ENCODE measurements at places on chromosomes 3 and 15.
A peak's percentile ranks its signal among the peaks of the same experiment; 100 is the strongest.

- no peak for DNase-seq
These were observed 1.5 kb downstream of the NICN1 start for GRCh38 chr3:49427586-49427985.

DNA sequence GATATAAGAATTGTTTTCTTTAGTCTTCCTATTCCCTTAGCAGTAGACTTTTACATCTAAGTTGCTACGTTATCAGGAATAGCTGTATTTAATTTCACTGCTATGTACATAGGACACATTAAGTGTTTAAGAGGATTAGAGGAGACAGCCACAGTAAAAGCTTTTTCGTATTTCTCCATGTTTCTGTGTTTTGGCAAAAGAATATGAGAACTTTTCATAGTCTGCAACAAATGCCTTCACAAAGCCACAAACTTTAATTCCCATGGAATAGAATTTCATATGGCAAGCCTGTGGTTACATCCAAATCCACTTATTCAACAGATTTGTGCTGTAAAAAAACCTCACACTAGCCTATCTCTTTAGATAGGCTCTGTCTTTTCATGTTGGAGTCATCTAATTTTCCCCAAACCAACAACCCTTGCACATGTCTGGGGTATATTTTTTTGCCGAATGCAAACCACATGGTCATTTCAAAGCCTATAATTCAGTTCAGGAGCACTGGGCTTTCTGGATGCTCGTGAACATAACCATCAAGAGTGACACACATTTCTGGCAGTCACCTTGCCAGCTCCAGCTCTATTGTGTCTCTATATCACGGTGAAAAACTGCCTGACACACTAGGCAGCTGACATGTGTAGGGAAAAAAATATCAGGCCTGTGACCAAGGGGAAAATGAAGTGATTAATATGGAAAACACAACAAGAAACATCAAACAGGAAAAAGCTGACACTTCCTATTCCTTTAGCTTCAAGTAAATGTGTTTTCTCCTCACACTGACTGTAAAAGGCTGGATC is 19.2 kb downstream of the PLD1 start:
- DNase-seq = no peak

DNA sequence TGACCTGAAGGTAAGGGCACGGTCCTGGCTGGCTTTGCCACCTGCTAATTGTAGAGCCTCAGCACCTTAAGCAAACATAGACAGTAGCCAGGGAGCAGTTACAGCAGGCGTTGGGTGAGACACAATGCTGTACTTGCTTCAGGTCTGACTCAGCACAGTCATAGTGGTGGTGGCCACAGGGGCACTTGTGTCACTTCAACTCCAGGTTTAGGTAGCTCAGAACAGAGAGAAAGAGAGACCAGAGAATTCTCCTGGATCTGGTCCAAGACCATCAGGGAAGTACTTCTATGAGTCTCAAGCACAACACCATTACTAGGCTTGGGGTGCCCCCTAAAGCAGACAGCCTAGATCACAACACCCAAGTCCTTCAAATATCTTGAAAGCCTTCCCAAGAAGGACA is 204.4 kb downstream of the OTOL1 start:
- no peak for DNase-seq

DNA sequence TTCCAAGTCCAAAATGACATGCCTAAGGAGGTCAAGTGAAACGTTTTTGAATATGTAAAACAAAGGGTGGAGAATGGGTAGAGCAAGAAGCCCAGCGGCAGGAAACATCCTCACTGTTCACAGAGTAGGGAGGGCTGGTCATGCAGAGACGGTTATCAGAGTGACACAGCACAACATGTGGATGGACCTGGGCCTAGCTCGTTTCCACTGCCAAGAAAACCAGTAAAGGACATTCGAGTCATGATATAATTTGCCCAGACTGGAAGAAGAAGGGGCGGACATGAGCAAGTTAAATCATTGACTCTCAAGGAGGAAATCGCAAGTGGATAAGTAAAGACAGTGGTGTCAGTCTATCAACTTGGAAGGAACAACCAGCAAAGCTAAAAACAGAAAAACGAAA is 89.3 kb downstream of the LRIG1 start:
- peak; percentile 10 for DNase-seq

DNA sequence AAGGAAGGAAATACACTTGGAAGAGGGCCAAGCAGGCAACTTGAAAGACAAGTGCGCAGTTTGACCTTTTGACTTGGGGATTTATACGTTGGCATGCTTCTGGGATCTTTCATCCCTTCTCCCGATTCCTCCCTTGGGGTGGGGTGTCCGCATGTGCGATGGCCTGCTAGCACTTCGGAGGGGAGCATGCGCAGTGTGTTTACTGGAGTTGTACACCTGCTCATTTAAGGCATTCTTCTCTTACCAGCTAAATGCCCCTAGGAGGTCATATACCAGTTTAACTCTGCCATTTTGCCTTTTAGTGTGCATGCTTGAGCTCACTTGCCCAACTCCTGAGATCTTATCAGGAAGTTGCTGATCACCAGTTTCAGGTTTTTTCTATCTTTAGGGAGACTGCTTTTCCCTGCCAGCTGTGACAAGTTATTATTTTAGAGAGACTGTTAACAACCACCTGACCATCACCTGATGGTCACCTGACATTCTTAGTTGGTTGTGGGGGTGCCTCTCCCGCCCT is 63.5 kb downstream of the BFSP2 start:
- no peak for DNase-seq

DNA sequence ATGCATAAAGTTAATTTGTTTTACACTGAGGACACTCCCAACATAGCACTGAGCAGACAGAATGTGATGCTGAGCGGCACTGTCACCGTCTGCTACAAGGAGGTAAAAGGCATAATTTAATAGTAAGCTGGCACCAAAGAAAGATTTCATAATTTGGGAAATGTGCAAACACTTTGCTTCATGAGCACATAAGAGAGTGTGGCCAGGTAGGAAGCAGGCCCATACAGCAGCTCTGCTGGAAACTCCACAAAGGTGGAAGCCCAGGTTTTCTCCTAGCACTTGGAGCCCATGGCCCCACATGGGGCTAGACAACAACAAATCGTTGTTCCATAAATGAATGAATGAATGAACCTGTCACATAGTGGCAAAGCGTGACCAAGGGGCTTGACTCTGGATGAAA is 68.5 kb upstream of the CACNA2D3 start:
- DNase-seq = no peak

GRCh38 chr3:188180114-188180513 is 26.2 kb downstream of the LPP start:
- DNase-seq = no peak

GRCh38 chr15:100670505-100671021 is 68.2 kb downstream of the ASB7 start:
- DNase-seq = no peak

- no peak for DNase-seq
These were observed 391.5 kb downstream of the ERC2 start for GRCh38 chr3:56076746-56077145.

- DNase-seq = no peak
These were observed 53.8 kb downstream of the TM4SF4 start for GRCh38 chr3:149528340-149528650.

GRCh38 chr15:30788595-30788994 is 115.1 kb upstream of the FAN1 start:
- no peak for DNase-seq

- DNase-seq = no peak
These were observed 42.3 kb downstream of the CGNL1 start for GRCh38 chr15:57418635-57419034.

DNA sequence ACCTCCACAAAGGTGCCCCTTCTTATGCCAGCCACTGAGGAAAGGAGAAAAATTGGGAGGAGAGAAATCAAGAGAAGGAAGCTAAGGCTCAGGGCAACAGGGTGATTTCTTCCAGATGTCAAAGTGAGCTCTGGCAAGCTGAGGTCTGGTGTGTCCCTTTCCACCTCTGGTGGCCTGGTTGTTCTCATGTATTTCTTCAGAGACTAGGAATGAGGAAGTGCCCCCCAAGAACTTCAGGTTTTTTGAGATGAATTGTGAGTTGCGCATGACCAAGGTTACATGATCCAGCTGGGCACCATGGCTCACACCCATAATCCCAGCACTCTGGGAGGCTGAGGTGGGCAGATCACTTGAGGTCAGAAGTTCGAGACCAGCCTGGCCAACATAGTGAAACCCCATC is 5.6 kb downstream of the RAB6B start:
- DNase-seq = no peak

DNA sequence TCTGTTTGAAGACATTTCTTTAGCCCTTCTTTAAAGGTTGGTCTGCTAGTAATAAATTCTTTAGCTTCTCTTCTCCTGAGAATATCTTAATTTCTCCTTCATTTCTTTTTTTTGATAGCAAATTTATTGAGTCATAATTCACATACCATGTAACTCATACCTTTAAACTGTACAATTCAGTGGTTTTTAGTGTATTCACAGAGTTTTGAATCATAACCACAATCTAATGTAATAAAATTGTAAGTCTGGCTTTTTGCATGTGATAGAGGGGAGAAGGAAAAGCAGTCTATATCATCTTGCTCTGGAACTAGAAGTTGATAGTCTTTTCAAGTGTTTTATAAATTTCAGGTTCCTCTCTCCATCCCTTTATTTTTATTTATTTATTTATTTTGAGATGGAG is 81.3 kb downstream of the APBA2 start:
- DNase-seq = no peak

DNA sequence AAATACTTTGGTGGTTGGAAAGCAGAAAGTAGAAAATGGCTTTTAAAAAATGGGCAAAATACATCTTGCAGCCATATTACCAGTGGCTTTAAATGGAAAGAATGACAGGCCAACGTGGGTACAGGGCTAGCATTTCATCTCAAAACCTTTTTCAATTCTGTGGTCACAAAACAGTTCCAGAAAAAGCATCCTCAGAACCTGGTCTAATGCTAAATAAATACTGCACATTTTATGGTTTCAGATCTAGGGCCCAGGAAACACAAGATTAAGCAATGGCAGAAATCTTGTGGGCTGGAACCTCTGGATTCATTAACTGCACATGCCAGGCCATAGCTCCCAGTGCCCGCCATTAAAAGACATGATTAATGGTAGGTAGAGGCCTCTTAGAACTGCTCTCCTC is 470.2 kb upstream of the RASGRP1 start:
- DNase-seq = no peak

DNA sequence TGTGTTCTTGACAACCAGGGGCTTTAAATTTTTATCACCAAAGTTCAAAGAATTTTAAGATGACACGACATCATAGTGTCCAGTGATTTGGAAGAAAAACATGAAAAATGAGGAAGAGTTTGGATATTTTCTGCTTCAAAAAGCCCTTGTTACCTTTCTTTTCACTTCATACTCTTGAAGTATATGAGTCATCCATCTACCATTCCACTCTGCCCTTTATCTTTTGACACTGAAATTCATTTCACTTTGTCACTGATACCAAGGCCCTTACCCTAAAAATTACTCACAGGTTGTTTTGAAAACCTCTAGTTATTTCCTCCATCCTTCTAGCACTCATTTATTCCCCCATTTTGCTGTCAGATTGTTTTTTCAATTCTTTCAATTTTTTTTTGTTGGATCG is 42.7 kb downstream of the OR5H15 start:
- DNase-seq = no peak

- DNase-seq = no peak
These were observed 37.9 kb downstream of the NTRK3 start for GRCh38 chr15:88218557-88219221.

DNA sequence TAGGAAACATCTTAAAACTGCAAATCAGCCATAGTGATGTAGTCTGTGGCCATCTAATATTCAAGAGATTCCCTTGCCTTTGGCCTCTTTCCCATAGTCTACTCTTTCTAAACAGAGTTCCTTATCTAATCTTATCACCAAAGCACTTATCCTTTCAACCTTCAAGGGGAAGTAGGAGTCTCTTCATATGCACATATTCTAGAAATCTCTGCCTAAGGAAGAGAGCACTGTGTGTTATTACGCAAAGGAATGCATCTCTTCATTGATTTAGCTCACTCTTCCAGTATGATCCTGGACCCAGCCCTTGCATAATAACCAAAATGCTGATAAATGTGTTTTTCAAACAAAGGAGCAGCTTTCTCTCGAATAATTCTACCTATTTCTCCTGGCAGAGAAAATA is 253.7 kb upstream of the TPRG1 start:
- no peak for DNase-seq

DNA sequence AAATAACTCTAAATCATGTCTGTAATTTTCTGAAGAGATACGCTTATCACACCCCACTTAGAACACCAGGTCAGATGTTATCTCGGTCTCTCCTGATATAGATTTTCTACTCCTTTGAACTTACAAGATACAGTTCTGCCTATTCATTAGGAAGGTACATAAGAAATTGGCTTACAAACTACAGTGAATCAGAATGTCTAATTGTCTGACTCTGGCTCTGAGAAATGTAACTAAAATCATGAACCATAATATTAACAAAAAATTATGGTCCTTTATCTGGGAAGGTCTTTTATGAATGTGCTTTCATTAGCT is 235.2 kb downstream of the SUCLG2 start:
- DNase-seq = no peak

DNA sequence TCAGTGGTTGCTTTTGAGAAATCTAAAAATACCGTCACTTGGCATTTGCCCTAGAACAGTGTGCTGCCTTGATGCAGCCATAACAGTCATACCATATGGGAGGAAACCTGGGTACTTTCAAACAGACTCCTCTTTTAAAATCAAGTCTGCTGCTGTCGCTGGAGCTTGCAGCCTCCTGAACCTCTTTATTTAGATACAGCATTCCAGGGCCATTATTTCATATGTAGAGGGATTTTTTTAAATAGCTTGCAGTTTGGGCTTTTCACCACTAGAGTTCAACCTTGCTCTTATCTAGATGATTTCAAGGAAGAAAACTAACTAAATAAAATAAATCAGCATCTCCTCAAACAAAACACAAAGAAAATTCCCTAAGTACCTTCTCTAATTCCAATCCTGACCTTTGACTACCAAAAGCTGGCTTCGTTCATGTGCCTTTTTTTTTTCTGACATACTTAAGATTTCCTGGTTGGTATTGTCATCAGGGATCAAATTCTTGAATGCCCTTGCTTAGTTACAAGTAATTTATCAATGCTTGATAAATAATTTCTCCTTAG is 111.6 kb downstream of the KBTBD8 start:
- no peak for DNase-seq

DNA sequence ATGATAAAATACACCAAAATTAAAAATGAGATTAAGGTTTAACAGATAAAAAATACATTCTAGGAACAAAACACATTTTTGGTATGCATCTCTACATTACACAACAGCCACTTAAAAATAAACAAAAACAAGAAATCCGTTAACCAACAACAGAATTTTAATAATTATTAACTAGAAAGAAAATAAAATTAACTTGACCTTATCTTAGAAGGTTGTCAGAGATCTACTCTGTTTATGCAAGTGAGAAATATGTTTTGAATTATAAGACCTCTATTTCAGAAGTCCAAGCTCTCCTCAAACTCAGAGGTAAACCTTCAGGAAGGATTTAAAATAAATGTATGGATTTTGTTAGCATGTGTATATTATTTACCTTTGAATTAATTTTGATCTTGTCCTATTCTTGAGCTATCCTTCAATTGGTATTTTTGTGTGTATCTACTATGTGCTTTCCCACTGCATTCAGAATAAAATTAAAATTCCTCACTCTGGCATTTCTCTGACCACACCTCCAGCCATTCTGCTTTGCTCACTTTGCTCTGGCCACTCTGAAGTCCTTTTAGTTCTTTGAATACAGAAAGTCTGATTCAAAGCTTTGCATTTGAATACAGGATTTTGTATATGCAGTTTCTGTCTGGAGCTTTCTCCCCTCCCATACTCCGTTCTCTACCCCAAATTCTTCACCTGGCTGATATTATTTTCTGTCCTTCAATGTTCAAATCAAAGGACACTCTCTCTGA is 352.0 kb downstream of the ZBTB20 start:
- no peak for DNase-seq

GRCh38 chr3:9875448-9875847 is 4.6 kb downstream of the CIDEC start:
- DNase-seq = no peak
